ENCODE measurements at places on chromosomes 5 and 9.

- no peak for DNase-seq
Observed at GRCh38 chr9:131020388-131020787, 11.4 kb downstream of the LAMC3 start.

- DNase-seq = no peak
Observed at GRCh38 chr9:96169484-96169883, 132.5 kb downstream of the HSD17B3 start.

DNA sequence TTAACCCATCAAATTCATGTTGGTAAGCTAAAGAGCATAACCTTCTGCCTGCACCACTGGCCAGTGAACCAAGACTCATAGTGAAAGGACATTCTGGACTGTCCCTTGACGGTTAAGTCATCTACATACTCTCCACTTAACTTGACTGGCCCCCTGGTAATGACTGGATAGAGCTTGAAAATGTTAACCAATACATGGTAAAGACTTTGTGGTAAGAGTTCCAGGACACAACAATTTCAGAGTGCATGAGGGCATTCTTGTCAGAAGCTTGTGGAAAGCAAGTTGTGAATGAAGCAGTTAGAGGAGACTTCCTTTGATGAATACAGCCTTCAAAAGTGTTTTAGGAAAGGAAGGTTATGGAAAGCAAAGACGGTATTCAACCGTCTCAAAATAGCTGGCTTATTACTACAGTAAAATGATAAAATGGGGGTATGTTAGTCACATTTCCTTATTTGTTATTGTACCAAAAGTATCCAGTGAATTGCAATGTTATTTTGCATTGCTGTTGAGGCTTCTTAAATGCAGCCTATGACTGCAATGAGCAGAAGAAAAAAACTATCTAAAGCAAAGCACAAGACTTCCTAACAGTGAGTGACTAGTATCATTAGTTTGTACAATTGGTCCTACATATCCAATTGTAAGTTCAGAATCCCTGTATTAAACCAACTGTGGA, 47.2 kb upstream of the DAB2 start:
- DNase-seq = no peak

GRCh38 chr5:67732471-67732870, 483.1 kb upstream of the PIK3R1 start:
- DNase-seq = no peak

DNA sequence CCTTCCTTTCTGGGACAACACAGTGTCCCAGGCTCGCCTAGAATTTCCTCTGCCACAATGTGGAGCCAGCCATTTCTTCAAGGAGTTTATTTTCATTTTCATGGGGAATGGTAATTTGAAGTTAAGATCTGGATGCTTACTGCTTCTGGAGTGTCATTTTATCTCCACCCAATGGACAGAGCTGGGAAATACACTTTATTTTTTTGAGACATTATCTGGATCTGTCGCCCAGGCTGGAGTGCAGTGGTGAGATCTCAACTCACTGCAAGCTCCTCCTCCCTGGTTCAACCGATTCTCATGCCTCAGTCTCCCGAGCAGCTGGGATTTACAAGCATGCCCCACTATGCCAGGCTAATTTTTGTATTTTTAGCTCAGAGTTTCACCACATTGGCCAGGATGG, 12.7 kb upstream of the THG1L start:
- no peak for DNase-seq

- no peak for DNase-seq
Observed at GRCh38 chr9:12439267-12439666, 253.9 kb upstream of the TYRP1 start.

DNA sequence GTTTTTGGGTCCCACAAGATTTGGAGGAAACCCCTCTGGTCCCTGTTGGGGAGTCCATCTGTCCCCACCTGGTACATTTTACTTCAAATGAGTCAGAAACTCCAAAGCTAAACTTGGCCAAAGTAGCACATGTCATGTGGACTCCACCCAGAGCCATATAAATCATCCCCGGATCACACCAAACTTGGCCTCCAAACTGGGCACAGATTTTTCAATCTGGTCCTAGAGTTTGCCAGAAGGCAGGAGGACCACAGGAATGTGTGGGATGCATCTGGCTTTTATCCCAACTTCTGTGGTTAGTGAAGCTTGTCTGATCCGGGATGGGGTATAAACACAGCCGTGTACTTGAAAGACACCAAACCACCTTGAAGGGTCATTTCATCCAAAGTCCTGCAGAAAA, 66.3 kb downstream of the MAT2B start:
- DNase-seq = peak; percentile 20

GRCh38 chr5:125926172-125926571, 497.0 kb upstream of the GRAMD2B start:
- DNase-seq = no peak

- no peak for DNase-seq
Observed at GRCh38 chr9:90112788-90113187, 508.0 kb downstream of the GADD45G start.

- DNase-seq = no peak
Observed at GRCh38 chr9:135878528-135879236, 28.7 kb downstream of the CAMSAP1 start.

DNA sequence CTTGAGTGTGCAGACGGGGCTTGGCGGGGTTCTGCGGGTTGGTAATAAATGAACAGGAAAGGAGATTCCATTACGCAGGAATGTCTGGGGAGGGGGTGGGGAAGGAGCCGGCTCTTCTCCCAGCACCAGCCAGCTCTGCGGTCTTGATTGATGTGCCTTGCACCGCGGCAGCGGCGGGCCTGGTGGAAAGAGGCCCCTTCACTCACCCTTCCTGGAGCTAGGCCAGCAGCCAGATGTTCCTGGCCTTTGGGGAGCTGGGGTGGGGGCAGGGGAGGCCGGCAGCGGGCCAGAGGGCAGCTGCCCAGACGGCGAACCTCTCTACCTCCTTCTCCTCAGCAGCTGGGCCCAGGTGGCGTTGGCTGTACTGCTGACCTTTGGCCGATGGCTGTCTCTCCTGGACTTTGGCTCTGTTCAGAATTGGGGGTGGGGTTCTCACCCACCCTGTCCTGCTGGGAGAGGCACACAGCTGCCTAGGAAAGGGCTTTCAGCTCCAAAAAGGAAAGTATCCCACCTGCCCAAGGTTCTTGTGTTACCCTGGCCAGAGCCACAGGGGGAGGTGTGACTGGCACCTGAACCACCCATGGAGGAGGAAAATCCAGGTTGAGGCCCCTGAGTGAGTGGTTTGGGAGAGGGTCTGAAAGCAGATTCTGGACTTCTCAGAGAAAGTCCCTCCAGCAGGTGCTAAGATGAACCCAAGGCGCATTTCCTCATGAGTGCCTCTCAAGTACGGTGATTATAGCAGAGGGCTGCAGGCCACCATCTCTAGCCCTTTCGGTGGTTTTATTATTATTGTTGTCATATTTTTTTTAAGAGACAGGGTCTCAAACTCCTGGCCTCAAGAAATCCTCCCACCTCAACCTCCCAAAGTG, 58.0 kb upstream of the SYNPO start:
- DNase-seq = no peak

- no peak for DNase-seq
Observed at GRCh38 chr9:18610956-18611355, 137.0 kb downstream of the ADAMTSL1 start.

DNA sequence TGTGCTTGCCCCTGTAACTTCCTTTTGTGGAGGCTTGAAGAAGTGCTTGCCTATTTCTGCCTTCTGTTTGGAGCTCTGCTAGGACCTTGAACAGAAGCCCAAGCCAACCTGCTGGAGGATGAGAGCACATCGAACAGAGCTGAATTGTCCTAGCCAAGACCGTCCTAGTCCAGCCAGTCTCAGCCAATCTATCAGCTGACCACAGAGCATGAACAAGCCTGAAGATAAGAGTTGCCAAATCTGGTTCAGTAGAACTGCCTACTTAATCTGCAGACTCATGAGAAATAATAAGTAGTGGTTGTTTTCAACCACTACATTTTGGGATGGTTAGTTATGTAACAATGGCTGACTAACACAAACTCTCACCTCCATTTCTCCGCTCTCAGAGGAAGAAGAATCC, 4.4 kb upstream of the SNX2 start:
- no peak for DNase-seq

DNA sequence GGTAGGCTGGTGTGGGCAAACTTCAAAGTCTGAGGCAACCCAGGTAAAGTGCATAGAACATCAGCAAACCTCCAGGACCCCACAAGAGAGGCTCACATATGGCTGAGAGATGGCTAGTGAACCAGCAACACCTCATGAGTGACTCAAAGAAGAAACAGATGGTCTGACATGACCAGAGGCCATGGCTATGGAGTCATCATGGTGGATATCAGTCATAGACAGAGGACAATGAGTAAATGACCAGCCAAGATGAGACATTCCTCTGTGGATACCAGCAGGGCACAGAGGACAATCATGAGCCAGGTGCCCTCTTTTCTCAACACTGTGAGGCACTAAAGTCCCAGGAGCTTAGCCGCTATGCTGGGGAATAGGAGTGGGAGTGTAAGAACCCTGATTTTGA, 180.8 kb downstream of the RASEF start:
- no peak for DNase-seq

- peak; percentile 51 for DNase-seq
Observed at GRCh38 chr5:132496631-132497487, 6.3 kb upstream of the IRF1 start.

GRCh38 chr5:171861381-171861780, 75.8 kb downstream of the SMIM23 start:
- DNase-seq = no peak

DNA sequence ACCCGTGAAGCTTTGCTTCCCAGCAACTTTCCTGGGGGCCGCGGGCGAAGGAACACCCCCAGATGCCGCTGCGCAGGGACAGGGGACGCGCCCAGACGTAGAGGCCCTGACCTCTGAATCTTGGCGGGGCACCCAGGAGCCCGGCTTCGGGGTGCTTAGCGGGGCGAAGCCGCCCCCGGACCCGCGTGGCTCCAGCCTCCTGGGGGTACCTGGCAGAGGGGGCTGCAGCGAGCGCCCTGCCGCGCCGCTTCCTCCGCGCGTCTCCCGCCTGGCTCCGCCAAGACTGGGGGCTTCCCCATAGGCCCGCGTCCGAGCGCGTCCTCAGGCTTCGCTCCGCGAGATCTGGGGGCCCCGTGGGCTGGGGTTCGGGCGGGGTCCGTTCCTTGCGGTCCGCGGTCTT, 23.0 kb upstream of the ZNF782 start:
- DNase-seq = no peak

DNA sequence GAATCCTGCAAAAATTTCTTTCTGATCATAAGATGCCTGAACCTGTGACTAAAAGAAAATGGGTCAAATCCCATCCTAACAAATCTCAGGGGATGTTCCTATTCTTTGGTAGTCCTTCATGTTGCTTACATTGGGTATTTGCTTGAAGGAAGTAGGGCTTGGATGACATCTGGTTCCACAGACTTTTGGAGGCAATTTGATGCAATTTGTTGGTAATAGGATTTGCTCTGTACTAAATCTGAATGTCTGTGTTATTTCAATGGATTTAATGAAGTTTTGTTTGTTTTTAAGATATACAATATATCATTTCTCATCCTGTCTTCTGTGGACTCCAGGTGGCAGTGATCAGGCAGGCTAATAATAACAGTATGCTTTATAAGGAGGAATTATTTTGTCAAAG, 457.9 kb downstream of the ZSWIM6 start:
- DNase-seq = no peak

GRCh38 chr9:99895510-99895909, 10.9 kb upstream of the STX17 start:
- DNase-seq = no peak

DNA sequence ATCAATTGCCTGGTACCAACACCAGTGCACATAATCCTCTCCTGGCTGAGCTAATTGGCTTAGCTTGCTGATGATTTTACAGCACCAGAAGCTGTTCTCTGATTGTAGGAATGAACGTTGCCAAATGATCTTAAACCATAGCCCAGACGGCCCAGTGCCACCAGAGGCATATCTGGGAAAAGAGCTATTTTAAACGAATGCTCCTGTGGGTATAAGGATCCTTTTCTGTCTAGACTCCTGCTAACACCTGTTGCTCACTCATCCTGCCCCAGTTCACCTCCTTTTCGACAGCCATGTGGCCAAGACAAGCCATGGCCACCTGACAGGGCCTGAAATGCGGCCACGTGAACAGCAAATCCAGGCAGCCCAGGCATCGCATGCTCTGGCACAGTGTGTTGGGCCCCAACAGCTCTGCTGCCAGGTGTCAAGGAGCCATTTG, 289.9 kb upstream of the SLC30A5 start:
- DNase-seq = peak; percentile 92

DNA sequence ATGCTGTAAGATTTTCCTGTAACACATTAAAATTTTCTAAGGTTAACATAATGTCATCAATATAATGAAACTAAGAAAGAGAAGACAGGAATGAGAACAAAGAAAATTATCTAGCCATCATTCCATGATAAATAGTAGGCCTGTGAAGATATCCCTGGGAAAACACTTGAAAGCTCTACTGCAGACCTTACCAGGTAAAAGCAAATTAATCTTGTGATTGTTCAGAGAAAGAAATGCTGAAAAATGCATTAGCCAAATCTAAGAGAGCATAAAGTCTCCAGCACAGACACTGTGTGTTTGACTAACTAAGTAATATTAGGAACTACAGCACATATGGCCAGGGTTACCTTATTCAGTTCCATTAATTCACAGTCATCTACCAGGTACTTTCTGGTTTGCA, 628.3 kb upstream of the GRAMD2B start:
- DNase-seq = no peak

DNA sequence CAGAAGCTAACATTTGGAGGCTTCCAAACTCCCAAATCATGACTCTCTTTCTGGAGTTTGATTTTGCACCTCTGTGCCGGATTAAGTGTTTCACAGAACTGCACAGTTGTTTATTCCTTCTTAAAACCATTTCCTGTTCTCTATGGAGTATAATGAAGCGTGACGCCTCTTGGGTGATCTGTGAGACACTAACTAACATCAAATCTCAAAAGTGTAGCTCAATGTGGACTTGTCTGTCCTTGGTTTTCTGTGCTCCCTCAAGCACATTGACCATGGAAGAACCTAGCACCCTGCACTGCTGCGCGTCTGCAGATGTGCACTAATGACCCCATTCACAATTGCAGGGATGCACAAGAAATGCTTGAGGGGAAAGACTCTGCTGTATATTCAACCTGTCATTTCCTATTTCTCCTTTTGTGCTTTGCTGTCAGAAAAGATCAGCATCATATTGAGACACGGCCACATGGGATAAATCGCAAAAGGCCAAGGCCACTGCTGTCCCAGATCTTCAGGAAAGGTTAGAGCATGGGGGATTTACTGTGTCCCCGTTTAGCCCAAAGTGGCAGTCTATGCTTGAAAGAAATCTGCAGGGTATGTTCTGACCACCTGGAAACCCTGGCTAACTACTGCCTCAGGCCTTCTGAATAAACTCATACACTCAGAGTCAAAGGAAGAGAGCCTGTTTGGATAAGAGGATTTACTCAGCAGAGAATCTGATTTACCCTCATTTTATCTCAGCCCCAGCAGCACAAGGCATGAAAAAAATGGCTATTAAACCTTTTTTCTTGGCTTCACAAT, 109.6 kb downstream of the BAAT start:
- no peak for DNase-seq

- DNase-seq = no peak
Observed at GRCh38 chr5:85500869-85501268, 1116.2 kb upstream of the EDIL3 start.
